NAMALWA (cell line): ENCODE measurements at places on chromosomes 12 and 14.

- peak; percentile 1 for DNase-seq
Observed at GRCh38 chr14:28157887-28158791, 608.4 kb upstream of the FOXG1 start.

- DNase-seq: no peak
Observed at GRCh38 chr12:33593753-33594152, 154.1 kb upstream of the SYT10 start.

DNA sequence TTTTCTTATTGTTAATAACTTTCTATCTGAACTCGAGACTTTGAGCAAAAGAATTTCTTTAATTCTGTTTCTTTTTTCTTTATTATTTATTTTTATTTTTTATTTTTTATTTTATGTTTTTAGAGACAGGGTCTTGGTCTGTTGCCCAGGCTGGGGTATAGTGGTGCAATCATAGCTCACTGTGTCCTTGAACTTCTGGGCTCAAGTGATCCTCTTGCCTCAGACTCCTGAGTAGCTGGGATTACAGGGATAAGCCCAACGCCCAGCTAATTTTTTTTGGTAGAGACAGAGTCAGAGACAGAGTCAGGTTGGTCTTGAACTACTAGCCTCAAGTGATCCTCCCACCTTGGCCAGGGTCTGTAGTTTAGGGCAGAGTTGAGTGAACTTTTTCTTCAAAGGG lies 18.5 kb downstream of the METAP2 start:
- no peak for DNase-seq

DNA sequence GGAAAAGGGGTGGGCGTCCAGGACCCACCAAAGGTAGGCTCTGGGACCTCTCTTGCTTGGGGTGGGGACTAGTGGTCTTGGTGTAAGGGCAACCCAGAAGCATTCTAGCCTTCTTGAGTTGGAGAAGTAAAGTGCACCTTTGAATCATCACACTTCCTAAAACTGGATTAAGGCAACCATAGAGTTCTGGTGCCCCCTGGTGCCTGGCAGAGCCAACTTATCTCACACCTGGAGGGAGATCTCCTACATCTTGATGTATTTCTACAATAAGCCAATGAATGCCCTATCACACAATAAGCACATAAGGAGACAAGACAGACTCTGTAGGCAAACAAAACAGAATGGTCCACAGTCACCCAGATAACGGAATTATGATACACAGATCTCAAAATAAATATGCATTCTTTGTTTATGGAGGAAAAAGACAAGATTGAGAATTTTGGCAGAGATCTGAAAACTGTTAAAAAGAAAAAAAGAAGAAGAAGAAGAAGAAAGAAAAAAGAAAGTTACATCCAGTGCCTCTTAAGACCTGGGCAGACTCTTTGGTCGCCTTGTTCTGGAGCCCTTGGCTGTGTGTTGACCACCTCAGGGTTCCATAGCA lies 95.9 kb upstream of the PPP2R5C start:
- peak; percentile 79 for DNase-seq

DNA sequence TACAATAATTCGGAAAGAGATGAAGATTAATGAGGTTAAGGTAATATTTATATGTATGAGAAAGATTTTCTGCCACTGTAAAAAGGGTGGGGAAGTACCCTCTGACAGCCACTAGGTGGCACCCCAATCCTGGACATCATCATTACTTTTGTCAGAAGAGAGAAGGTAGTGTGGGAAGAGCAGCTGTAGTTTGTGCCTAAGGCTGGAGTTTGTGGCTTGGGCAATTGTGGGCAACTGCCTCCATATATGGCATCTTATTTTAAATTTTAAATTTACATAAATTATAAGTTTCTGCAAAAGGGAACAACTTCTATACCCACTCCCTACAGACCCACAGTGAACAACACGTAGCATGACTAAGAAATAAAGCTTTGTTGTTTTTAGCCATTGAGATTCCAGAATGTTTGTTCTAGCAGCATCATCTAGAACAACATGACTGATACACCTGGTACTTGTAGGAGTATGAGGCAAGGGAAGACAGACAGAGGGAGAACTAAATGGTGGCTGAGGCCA lies 34.4 kb upstream of the SYCP3 start:
- peak; percentile 74 for DNase-seq

GRCh38 chr12:6382982-6383381 lies 980 bp upstream of the LTBR start:
- DNase-seq: no peak

- DNase-seq: no peak
Observed at GRCh38 chr12:38154096-38155019, 162.2 kb upstream of the ALG10B start.

DNA sequence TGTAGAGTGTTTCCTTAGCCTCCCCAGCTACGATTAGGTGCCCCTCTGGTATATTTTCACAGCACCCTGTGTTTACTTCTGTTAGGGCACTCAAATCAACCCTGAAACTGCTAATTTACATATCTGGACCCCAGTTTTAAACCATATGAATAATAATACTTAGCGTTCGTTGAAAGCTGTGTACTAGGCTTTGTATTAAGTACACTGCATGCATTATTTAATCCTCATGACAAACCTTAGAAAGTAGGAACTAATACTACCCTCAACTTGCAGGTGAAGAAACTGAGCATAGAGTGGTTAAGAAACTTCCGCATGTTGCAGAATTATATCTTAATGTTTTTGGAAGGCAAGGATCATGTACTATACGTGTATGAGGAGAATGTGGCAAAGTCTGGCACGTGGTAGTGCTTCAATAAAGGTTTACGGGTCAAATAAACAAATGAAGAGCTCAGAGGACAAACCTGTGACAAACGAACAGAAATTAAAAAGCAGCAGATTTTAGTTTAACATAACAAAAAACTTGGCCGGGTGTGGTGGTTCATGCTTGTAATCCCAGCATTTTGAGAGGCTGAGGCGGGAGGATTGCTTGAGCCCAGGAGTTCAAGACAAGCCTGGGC lies 22.2 kb upstream of the ARID2 start:
- no peak for DNase-seq

- DNase-seq: no peak
Observed at GRCh38 chr14:100785626-100786025, 40.3 kb upstream of the MEG3 start.
